ENCODE measurements at places on chromosomes 1 and 21.
A peak's percentile ranks its signal among the peaks of the same experiment; 100 is the strongest.

DNA sequence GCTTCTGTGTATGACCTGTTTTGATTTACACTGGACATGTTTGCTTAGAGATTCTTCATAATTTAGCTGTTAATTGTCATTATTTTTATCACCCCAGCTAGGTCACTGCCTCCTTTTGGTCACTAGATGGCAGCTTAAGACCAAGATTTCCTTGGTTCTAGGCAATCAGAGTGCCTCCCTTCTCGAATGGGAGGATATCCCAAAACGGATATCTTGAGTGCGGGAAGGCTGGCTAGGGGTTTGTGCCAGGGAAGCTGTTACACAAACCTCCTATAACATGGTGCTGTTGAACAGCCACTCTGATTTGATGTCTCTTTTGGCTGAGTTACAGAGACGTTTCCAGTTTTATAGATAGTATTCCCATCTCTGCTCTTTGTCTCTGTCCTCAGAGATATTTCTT lies 283.5 kb downstream of the S1PR1 start:
- DNase-seq: peak; percentile 8

DNA sequence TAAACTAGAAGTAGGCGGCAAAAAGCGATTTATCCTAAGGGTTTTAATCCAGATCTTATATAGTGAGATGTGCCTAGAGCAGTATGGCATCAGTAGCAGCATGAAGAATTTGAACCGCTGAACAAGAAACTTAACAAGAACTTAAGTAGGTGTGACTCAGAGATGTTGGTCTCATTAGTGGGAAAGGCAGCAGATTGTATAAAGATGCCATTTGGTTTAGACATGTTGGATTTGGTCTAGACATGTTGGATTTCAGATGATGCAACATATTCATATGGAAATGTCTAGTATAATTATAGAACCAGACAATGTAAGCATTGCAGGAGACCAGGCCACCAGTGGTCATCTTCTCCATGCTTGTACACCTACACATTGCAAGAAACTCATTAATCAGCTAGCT lies 42.1 kb upstream of the ZP4 start:
- no peak for DNase-seq

DNA sequence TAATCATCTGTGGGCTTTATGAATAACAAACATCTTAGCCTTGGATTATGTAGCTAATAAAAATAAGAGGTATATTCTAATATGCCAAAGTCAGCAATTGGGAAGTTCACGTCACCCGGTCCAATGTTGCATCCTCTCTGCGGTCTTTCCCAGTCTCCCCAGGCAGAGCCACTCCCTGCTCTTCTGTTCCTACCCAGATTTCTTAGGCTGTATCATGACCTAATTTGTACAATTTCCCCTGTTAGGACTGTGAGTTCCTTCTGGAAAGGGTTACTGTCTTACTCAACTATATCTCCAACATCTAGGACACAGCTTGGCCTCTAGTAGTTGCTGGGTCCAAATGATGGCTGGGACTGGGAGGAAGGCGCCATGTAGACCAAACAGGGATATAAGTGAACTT lies 29.8 kb upstream of the C1orf198 start:
- DNase-seq: no peak

GRCh38 chr21:24658026-24658425 lies 949.3 kb downstream of the MRPL39 start:
- no peak for DNase-seq

DNA sequence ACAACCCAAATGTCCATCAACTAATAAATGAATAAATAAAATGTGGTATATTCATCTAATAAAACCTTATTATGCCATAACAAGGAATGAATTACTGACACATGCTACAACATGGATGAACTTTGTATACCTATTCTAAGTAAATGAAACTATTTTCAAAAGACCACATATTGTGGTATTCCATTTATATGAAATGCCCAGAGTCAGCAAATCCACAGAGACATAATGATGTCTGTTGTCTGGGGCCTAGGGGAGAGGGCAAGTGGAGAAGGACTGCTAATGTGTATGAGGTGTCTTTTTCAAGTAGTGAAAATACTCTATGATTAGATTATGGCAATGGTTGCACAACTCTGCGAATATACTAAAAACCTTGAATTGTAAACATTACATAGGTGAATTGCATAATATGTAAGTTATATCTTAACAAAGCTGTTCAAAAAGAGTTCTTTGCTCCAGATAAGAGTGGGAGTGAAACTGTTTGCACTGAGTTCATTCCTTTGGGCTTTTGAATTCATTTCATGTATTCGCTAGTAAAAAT lies 464.2 kb downstream of the NUF2 start:
- DNase-seq: no peak

GRCh38 chr1:236201786-236202185 lies 59.4 kb downstream of the GPR137B start:
- no peak for DNase-seq

GRCh38 chr1:109928591-109929111 lies 18.0 kb downstream of the CSF1 start:
- DNase-seq: no peak

DNA sequence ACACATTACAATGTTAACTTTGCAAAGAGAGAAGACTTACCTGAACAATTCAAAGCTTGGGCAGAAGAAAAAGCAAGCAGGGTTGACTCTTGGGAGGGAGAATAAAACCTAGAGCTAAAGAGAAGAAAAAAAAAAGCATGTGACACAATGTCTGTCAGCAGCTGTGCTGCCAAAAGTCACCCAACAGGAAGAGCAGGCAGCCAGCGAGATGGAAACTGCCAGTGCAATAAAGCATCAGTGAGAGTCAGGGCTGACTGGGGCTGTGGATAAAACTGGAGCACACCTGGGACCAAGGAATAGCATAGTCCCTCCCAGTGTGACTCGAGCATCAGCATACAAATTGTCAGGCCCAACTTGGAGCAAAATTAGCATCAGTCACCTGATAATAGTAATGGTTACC lies 65.0 kb upstream of the SLC22A15 start:
- no peak for DNase-seq

DNA sequence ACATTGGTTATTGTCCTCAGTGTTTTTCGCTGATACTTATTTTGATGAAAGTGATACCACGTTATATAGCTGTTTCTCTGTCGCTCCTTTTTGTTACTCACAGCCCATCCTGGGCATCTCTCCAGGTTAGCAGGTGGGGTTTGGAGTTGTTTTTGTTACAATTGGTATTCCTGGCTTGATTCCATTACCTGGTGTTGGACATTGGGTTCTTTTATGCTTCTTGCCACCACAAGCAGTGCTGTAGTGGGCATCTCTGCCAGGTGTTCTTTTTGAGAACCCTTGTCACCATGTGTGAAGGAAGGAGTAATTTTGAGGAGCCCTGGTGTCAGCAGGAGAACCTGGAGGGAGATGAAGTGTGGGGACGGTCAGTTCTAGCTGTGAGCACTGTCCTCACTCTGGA lies 47.5 kb upstream of the PWP2 start:
- no peak for DNase-seq

DNA sequence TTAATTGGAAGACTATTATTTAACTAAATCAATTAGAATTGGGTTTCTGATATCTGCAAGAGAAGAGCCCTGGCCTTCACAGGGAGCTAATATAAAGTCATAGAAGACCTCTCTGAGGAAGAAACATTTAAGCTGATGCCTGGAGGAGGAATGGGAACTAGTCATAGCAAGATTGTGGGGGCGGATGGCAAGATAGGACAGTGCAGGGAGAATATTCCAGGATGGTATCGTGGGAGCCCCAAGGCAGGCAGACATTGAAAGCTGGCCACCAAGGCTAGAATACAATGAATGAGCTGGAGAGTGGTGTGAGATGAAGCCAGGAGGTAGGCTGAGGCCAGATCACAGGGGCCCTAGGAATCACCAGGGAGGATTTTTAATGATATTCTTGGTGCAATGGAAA lies 20.8 kb upstream of the MYSM1 start:
- no peak for DNase-seq

DNA sequence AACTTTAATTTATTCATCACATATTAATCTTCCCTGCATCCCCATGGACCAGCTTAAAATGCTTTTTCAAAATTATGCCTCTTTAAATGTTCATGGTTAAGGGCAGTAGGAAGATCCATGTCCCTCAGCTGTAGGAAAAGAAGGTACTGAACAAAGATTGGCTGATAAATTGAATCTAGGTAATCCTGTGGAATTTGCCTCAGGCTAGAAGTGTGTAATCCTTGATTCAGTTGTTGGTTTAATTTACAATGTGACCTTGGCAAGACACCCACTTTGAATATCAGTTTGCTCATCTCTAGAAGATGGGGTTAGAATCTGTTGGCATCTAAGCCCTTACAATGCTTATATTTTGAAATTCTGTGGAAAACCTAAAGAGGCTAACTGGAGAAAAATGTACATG lies 6.1 kb downstream of the TTC4 start:
- DNase-seq: no peak

DNA sequence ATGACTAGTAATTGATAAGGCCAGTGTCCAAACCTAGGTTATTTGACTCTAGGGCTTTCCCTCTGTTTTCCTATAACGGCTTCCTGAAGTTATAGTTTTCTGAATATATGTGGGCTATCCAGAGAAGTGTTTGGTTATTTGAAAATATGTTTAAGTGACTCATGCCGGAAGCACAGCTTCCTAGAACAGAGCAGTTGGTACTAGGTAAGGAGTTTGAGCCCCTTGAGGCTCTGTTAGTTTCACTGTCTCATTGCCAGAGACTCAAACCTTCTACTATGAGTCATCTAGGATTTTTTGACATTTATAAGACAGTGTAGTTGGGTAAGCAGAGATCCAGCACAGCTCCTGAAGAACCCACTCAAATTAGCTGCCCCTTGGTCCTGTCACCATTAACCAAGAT lies 27.1 kb upstream of the LEPR start:
- DNase-seq: no peak

GRCh38 chr1:77543822-77544448 lies 138.5 kb downstream of the ZZZ3 start:
- no peak for DNase-seq

DNA sequence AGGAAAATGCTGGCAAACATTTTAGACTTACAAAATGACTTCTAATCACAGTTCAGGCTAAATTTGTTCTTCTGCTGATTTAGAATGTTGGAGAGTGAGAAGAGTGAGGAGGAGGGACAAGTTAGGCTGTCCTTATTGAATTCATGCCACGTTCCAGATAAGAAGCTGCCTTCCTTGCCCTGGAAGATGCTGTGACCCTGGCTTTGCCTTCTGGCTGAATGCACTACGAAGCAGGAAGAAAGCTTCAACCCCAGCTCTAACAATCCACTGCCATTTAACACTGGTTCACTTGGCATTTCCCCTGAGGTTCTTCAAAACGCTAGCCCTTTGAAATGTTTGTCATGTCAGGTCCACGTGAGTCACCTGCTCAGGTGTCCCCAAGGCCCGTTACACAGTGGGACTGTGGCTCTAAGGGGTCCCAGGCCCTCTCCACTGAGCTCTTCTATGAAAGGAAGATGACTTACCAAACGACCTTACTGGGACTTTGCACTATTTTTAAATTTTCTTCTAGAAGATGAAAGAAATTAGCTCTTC lies 30.0 kb upstream of the LRRC8C start:
- no peak for DNase-seq

- no peak for DNase-seq
These were observed 197.4 kb downstream of the SEC16B start for GRCh38 chr1:177772386-177772960.

- DNase-seq: no peak
These were observed 167.3 kb downstream of the FASLG start for GRCh38 chr1:172826096-172826741.

DNA sequence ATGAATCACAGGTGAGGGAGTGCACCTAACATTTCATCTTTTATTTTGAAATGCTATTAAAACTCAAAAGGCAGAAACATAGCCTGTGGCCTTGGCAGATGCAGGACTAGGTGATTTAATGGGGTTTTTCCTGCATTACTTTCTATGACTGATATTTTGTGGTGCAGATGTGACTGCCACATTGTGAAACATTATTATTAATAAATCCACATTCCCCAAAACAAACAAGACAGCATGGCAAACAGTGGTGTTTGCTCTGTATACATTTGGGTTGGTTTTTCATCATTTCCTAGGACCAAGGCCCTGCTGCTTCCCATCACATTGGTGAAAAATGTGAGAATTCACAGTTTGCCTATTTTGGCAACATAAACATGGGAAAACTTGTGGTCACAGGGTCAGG lies 247.6 kb upstream of the SGIP1 start:
- no peak for DNase-seq

- no peak for DNase-seq
These were observed 323.3 kb upstream of the DEPDC1 start for GRCh38 chr1:68820151-68820550.

DNA sequence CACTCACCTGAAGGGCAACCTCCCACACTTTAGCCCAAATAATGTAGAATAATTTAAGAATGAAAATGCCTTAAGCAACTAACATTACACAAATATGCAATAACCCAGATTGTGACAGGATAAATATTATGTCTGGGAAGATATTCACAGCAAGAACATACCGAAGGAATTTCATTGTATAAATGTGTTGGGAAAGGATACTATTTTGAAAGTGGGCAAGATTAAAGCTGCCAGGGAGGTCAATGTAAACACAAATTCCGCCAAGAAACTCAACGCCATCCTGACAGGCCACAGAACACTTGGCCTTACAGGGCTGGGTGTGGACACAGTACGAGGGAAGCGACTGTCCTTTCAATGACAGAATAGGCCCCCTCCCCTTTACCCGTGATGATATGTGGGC lies 173.3 kb downstream of the RUNX1 start:
- DNase-seq: no peak

DNA sequence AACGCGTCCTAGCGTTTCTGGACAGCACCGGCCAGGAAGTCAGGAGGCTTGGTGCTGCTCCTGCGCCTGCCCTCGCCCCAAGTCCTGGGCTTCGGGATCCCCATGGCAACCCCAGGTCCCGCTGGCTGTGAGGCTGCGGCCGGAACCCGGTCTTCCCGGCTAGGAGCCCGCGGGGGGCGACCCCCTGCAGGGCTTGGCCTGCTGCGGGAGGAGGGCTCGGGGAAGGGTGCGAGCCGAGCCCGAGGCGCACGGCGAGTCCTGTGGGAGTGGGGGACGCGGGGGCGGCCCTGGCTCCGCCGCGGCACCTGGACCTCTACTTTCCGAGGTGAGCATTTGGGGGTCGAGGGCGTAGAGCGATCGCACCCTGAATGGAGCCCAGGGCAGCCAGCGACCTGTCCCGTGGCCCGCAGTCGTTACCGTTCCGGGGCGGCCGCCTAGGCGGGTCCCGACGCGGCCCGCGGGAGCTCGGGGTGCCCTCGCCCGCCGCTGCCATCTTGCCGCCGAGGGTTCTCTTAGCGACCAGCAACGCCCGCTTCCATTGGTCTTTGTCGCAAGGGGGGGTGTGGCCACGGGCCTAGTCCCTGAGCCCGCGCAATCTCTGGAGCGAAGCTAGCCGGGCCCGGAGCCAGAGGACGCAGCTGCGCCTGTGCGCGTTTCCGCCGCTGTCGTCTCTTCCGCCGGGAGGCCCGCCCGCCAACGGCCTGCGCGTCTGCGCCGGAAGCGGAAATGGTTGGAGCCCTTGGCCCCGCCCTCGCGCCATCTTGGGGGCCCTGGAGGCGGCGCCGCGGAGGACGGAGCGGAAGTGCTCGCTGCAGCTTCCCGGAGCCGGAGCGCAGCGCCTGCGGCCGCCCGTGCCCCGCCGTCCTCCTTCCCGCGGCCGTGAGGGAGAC lies at the start of the genes MORN1 and RER1:
Gene MORN1, minus strand, starts transcription at position 514 of the 890 bp plus-strand sequence. Its CDS starts 21 bp downstream, at position 493.
Gene RER1, plus strand, starts transcription at position 801 of the 890 bp plus-strand sequence. CDS start 3,950 bp downstream, outside the sequence.
- peak; percentile 98 for DNase-seq

All from germinal center (tissue), 1 donor.